NCI-H1694 treated with DMSO at 0.1 percent for 48 hours (cell line): ENCODE measurements at places on chromosomes 12 and 14.
A peak's percentile ranks its signal among the peaks of the same experiment; 100 is the strongest.

GRCh38 chr12:55745361-55746173, 2.6 kb downstream of the GDF11 start:
- DNase-seq, result no peak

- DNase-seq, result no peak
Observed at GRCh38 chr14:84181072-84181471, 1348.9 kb upstream of the FLRT2 start.

- no peak for DNase-seq
Observed at GRCh38 chr12:47808050-47808449, 11.7 kb downstream of the HDAC7 start.

GRCh38 chr14:54362089-54362504, 34.7 kb upstream of the CDKN3 start:
- DNase-seq, result no peak

GRCh38 chr14:76710056-76711010, 50.9 kb upstream of the VASH1 start:
- DNase-seq, result peak; percentile 95

DNA sequence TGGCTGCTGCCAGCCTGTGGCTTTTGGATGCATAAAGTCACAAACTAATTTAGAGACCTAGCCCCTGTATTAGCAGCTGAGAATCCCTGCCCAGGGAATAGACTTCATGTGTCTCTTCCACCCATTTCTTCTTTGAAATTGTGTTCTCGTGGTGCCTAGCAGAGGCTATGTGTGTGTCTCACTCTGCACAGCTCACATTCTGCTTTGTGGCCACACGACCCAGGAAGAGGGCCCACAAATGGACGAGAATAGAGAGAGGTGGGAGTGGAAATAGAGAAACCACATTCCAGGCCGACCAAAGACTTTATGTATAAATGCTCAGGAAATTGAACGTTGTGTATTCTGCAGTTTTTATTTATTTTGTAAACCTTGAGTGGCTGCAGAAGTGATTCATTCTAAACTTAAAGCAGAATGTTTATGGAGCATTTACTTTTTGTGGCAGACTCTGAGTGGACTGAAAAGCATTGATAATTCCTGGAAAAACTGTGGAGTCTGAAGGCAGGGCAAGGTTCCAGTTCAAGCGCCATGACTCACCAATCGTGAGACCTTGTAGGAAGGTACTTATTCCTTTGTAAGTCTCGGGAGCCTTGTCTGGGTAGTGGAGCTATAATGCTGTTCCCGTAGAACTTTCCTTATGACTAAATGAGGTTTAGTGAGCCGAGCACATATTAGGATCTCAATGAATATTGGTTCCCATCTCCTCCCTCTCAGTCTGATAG, 9.1 kb downstream of the B4GALNT3 start:
- DNase-seq, result no peak

DNA sequence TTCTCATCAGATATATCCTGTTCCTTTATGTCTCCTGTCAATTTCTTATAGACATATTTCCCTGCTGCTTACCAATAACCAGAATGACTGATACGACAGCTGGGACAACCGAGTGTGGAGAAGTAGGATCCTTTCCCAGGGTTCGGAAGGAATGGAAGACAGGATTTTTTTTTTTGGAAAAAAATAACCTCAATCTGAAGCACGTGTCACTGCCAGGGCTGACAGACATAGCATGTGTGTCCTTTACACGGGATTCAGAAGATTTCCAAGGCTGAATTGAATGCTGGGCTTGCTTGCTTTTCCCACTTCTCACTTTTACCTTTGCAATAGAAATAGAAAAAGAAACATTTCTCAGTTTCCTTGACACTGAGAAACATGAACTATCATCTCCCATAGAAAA, 245.7 kb downstream of the GRIN2B start:
- no peak for DNase-seq

DNA sequence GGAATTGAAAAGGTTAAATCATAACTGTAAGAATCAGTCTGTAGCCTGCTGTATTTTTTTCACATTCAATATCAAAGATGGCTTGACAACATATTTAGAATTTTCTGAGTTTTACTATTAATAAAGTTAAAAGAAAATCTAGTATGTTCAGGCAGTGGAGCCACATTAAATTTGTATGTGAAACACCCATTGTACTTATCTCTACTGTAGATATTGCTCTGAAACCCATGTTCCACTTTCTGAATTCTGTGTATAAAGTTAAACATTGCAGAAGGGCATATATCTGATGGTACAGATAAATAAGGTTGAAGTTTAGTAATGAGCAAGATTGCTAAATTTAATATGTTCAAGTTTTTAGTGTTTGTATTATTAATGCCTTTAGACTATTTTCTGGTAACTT, 172.7 kb downstream of the FOXA1 start:
- no peak for DNase-seq
